ENCODE measurements at places on chromosomes 1 and 21. TPM values are rescaled to one million over a fixed set of nuclear protein-coding genes. Genes with fewer than 3 reads are reported as not detected.

Gene MUL1
- total RNA-seq = 27.8 TPM

DNA sequence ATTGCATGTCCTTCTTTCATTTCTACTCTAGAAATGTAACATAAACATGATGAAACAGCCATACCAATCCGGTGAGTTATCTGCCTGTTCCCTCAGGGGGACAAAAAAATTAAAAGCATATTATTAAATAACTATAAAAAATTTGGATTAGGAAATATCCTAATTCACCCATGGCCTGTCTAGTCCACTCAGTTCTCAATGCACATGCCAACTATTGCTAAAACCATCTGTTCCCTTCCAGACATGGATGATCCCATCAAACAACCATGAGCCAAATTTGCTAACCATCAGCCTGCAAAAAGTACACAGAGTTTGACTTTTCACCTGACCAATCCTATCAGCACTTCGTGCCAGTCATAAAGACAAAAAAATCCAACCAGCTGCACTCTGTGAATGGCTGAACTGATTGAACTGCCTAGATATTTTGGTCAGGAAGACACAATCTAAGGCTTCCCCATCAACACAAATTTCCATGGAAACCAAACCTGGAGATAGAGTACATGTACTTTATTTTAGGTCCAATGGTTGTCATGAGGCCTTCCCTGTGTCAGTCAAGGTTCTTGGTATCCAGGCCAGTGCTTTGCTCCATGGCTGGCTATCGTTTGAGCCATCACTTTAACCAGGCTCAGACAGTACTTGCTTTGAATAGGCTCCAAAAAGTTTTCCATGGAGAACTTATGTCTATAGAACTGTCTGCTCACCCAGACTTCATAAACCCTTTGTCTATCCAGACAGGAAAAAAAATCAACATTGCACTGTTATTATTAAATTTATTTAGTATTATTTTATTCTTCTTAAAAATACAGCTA is 570.8 kb downstream of the LTN1 start:
- no peak for DNase-seq

Gene SELENON
- 94.7 TPM for total RNA-seq

- no peak for DNase-seq
Observed at GRCh38 chr1:108012553-108012952, 47.6 kb upstream of the VAV3 start.

Gene CRYBG2
- total RNA-seq = 2.0 TPM

DNA sequence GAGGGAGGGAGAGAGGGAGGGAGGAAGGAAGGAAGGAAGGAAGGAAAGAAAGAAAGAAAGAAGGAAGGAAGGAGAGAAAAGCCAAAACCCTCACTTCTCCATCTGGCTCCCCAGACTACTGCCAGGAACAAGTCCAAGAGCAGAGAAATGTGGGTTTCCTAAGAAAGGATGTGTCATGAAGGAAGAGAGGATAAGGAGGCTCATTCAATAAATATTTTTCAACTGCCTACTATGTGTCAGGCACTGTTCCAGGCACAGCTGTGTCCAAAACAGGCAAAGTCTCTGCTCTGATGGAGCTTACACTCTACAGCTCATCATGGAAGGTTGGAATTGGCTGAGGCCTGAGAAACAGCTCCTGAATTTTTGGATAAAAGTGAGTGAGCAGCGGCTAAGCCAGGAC is 42.6 kb upstream of the ATP2B4 start:
- DNase-seq = no peak
